ENCODE measurements at places on chromosomes 16 and 17.

- no peak for DNase-seq
These were observed 199.9 kb downstream of the LGALS9B start for GRCh38 chr17:20267459-20267842.

- peak; percentile 76 for DNase-seq
These were observed 1.8 kb downstream of the GJD3 start for GRCh38 chr17:40362696-40363110.

GRCh38 chr16:74186561-74186971 lies 110.0 kb upstream of the PSMD7 start:
- peak; percentile 5 for DNase-seq

GRCh38 chr16:81861503-81861902 lies 82.4 kb downstream of the PLCG2 start:
- no peak for DNase-seq

DNA sequence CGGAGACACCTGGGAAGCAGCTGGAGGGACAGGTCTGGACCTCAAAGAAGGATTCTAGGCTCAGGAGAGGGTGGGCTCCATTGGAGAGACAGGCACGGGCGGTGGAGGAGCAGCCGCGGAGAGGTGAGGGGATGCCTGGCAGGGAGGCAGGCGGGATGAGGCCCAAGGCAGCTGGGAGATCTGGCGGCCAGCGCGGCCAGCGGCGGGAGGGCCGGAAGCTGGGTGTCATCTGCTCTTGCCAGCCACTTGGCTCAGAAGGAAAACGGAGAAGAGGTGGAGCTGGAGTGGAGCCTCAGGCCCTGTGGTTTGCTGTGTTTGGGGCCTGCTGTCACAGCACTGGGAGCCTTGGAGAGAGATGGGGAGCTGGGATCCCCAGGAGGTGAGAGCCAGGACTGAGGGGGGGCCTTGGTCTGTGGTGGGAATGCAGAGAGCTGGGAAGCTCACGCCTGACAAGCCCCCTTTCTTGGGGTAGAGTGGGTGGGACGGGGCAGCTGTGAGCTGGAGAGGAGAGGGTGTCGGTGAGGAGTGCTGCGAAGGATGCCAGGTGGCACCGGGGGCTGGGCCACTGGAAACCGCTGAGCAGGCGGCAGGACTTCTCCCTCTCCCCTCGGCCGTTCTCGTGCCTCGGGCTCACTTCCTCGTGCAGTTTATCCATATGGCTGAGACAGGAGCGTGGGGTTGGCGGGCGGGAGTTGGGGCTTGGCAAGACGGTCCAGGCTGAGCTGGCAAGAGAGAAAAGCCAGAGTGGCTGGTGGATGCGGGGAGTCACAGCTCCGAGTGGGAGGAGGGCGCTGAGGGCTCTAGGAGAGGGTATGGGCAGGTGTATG lies 8.0 kb downstream of the TBC1D24 start:
- peak; percentile 77 for DNase-seq

GRCh38 chr17:34899643-34900291 lies 61.5 kb downstream of the CCT6B start:
- no peak for DNase-seq

GRCh38 chr17:15943971-15944758 lies 765 bp upstream of the ADORA2B start:
- no peak for DNase-seq

DNA sequence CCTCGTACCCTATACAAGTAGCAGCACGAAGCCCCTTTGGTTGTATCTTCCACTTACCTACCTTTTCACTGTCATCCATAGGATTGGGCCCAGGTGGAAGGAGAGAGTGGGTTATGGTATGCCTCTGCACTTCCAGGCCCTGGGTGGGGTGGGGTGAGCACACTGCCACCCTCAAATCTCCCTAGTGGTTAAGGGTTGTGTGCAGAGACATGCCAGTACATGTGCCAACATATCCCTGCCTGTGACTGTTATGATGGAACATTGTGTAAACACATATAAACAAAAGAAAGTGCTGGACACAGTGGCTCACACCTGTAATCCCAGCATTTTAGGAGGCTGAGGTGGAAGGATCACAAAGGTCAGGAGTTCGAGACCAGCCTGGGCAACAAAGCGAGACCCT lies 11.1 kb downstream of the HROB start:
- DNase-seq = no peak

GRCh38 chr17:76003915-76004314 lies 3.3 kb downstream of the CDK3 start:
- DNase-seq = no peak

GRCh38 chr17:17728550-17729251 lies 47.4 kb downstream of the RAI1 start:
- no peak for DNase-seq

DNA sequence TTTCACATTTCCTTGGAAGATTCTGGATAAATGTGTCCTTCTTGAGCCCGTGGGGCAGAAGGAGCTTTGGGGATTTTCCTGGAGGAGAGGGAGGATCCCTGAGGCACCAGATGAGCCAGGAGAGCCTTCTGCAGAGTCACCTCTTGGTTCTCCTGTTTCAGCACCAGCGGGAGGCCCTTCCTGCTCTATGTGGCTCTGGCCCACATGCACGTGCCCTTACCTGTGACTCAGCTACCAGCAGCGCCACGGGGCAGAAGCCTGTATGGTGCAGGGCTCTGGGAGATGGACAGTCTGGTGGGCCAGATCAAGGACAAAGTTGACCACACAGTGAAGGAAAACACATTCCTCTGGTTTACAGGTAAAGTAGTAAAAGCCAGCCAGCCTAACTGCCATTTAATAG lies 77.1 kb downstream of the ARSG start:
- DNase-seq = no peak

DNA sequence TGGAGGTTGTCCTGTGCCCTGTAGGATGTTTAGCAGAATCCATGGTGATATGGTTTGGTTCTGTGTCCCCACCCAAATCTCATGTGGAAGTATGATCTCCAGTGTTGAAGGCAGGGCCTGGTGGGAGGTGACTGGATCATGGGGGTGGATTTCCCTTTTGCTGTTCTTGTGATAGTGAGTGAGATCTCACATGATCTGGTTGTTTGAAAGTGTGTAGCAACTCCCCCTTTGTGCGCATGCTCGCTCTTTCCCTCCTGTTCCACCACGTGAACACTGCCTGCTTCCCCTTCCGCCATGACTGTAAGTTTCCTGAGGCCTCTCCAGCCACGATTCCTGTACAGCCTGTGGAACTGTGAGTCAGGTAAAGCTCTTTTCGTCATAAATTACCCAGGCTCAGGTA lies 61.9 kb downstream of the ARHGAP17 start:
- no peak for DNase-seq

DNA sequence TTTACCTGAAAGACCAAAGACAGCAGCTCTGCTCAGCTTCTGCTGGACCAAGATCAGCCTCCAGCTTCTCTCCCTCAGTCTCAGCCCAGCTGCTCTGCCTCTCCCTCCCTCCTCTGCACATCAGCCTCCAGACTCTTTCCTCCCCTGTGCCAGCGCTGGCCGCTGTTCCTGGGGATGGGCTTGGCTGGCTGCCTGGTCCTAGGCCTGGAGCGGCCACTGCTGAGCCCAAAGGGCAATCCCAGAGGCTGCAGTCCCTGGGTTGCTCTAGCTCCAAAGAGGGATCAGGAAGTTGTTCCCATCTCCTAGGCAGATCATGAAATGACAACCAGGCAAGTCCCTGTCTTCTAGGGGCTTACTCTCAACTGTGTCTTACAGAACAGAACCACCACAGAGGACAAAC lies 31.3 kb downstream of the DCUN1D3 start:
- DNase-seq = peak; percentile 72

DNA sequence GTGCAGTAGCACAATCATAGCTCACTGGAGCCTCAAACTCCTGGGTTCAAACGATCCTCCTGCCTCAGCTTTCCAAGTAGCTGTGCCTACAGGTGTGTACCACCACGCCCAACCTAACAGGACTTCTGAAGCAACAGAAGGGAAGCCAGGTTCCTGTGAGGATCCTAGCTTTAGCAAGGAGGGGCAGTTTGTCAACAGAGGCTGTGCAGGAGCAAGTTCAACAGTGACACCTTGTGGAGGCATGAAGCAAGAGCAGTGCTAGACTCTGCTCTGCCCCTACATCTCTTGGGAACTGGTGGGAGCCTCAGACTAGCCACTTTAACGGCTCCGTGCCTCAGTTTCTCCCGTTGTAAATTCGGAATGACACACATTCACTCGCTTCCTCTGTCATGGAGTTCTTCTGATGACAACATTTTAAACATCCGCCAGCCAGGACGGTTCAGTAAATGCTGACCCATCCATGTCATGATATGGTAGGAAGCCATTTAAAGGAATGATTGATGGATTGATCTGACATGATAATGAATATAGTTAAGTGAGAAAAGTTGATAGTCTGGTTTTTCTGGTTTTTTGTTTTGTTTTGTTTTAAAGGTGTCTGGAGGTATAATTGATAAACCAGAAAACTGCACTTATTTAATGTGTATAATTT lies 218.7 kb downstream of the MRTFB start:
- DNase-seq = peak; percentile 18

DNA sequence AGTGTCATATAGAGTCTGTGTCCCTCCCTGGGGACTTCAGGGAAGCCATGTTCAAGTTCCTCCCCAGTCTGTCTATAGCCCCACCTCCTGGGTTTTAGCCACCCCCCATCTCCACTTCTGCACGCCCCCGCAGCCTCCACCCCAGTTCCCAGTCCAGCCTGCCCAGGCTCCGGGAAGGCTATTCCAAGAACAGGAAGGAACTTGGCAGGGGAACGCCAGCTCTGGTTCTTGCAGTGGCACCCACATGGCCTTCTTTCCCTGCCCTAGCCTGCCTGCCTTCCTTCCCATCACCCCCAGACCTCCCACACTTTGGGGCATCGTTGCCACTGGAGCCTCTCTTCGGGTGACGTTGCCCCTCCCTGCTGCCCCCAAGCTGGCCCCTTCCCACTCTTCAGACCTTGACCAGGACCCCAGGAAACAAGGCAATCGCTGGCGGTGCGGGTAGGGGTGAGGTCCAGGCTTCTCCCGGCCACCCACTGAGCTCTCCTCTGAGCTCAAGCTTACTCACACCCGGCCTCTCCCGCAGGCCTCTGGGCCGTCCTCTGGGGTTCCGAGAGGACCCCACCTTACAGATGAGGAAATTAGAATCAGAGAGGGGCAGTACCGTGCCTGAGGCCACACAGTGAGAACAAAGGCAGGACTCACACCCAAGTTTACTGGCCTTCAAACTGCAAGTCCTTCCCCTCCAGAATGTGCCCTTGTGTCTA lies 9.2 kb upstream of the CES4A start:
- no peak for DNase-seq

DNA sequence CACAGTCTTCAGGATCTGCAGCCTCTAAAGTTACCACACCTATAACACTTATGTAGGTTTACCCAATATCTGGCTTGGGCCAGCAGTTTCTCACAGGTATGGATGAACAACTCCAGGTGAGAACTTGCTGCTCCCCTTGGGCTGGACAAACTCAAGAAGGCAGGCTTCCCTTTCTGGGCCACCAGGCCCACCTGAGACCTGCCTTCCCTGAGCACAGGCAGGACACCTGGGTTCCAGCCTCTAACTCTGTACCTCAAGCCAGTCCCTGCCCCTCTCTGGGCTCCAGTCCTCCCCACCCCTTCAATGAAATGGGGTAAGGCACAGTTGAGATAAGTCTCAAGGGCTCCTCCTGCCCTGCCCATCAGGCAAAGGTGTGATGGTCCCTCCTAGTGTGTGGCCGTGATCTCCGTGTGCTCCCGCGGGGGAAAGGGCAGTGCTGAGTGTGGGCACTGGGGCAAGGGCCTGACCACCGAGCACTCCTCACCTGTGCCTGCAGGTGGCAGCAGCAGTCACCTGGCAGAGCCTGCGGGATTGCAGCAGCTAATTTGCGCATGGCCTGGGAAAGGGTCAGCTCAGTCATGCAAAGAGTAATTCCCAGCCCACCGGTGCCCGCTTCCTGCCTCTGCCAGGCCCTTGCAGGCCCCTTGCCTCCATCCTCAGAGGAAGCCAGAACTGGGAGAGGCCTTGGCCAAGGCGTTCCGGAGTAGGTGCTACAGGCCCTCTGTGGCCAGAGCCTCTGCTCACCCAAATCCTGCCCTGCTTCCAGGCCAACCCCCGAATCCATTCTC lies 28.2 kb upstream of the ADGRG1 start:
- DNase-seq = no peak

DNA sequence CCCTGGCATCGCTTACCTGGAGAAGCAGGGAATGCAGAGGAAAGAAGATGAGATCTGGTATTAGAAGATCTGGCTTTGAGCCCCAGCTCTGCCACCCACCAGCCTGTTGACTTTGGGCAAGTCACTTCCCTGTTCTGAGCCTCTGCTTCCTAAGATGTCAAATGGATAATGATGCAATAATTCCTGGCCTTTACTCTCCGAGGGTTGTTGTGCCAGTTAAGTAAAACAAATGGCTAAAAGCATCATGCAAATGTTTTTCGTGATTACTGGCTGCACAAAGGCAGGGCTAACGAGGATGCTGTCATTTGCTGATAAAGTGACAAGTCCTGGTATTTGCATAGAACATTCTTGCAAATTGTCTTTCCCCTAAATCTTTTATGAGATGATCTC lies 1.3 kb upstream of the ZNF821 start:
- no peak for DNase-seq

- peak; percentile 66 for DNase-seq
These were observed 20.9 kb downstream of the COIL start for GRCh38 chr17:56939869-56940484.

DNA sequence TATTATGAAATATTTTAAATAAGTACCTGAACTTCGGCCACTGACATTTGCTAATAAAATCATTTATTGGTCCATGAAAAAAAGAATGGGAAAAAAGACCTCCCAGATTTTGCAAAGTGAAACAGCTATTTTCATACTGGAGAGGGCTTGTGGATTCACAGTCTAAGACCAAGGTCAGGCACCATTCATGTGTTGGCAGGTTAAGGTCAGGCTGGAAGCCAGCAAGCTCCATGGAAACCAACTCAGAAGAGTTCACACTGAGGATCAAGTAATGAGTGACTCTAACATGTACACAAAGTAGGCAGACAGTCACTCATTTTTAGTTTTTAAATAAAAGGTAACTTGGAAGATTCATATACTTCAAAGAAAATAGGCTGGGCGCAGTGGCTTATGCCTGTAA lies 3.4 kb downstream of the DNAJA2 start:
- DNase-seq = no peak

DNA sequence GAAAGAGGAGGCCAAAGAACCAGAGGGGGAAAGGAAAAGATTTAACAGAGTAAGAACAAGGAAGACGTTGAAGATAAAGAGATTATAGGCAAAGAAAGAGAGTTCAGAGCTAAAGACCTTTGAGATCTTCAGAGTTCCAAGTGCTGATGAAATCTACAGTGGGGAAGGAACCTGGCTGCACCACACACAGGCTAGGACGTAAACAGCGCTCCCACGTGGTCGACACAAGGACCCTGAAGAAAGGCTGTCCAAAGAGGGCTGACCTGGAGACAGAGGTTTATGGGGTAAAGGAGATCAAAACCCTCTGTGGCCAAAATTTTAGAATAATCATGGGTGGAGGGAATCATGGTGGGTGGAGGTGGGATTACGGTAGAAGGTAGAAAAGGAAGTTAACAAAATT lies 121.6 kb downstream of the PMP22 start:
- no peak for DNase-seq

GRCh38 chr17:82008258-82008940 lies 14.3 kb downstream of the CENPX start:
- no peak for DNase-seq
